ENCODE measurements at places on chromosomes 12 and 14.

- no peak for DNase-seq
Observed at GRCh38 chr12:89960607-89961394, 252.2 kb upstream of the ATP2B1 start.

DNA sequence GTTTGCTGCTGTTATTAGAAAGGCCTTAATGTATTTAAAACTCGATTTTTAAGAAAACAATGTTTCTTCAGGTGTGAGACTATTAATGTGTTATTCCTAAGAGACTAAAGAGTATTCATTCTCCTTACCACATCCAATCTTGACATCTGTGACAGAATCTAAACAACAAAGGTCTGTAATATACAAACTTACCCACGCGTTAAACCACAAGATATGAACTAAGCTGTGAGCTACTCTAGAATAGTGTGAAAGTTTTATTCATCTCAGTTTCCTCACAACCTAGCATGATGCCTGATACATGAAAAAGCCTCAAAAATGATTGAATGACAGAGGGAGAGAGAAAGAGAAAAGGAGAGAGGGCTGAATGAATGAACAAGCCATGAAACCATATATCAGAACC, 117.3 kb upstream of the COCH start:
- no peak for DNase-seq

DNA sequence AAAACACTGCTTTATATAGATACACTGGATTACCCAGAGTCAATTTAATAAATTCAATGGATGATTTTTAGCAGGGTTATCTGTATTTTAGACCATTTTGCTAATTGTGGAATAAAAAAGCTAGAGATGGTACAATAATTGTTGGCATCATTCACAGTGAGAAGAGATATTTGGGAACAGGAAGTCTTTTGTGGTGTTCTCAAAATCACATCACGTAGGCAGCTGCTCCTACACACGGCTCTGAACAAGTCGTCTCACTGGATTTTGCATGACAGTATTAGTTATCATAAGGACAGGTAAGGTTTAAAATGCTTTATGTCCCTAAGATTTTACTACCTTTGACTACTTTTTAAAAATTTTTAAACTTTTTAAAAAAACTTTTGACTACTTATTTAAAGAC, 52.0 kb downstream of the PAPLN start:
- DNase-seq: no peak

GRCh38 chr14:100105357-100106169, 40.3 kb downstream of the EVL start:
- DNase-seq: no peak

- peak; percentile 93 for DNase-seq
Observed at GRCh38 chr12:122318607-122319605, 52.6 kb upstream of the VPS33A start.

GRCh38 chr14:91258011-91258618, 13.6 kb upstream of the GPR68 start:
- peak; percentile 73 for DNase-seq

GRCh38 chr14:101475456-101476257, 85.6 kb upstream of the DIO3 start:
- DNase-seq: peak; percentile 75

DNA sequence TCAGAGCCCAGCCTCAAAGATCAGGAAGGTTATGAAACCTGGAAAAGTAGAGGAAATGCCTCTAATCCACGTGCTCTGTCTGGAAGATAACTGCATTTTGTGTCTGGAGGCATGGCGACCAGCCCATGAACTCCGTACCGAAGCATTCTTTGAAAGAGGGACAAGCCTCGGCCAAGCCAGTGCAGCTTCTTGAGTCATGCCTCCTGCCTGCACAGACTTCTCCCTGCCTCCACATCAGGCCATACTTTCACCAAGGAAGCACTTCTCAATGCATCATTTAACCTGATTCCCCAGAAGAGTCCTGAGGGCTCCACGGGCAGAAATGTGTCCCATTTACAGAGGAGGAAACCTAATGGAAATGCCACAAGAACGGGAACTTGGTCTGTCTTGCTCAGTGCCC, 3.4 kb downstream of the ACTN1 start:
- no peak for DNase-seq

DNA sequence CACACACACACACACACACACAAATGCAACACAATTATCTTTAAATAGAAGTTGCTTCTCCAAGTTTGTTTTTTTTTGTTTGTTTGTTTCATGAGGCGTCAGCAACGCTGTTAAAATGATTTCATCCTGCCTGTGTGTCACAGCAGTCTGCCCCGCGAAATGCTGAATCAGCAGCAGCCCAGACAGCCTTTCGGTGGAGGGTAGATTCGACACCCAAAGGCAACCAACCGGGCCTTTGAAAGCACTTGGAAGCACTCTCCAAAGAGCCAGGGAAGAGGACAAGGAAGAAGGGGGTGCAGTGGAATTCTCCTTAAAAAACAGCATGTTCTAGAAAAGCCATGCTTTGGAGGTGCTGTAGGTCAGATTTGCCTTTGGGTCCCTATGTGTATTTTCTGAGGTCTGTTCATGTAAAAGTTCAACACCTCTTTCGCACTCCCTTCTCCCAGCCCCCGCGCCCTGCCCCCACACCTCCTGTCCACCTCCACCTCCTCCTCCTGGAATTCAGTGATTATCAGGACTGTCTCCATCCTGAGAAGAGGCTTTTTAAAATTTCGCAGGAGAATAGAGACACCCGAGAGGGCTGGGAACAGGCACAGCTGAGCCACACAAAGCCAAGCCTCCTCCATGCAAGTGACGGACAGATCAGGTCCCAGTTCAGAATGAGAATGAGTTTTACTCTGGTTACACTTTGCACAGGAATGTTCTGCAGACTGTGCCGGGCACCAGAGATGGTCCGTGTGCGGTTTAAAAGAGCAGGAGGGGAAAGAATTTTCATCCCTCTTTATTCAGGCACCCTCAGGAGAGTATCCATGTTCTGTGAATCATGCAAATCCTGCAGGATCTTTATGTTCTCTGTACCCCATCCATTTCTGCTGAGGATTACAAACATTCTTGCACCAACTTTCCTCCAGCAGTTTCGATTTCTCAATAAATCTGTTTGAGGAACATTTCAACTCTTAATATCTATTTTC, 177.9 kb downstream of the ETV6 start:
- DNase-seq: no peak

DNA sequence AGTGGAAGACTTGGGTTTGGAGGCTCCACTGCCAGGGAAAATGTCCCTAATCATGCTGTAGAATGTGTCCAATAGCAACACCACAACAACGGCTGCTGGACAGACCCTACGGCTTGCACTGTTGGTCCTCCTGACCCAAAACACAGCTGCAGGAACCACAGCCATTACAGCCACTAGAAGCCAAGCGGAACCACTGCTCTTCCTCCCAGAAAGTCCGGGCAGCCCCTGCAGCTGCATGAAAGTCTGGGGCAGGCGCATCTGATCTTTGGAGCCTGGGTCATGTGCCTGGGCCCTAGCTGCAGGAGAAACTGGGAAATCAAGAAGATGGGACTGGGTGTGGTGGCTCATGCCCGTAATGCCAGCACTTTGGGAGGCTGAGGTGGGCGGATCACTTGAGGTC, 124.7 kb upstream of the METAP2 start:
- DNase-seq: no peak

DNA sequence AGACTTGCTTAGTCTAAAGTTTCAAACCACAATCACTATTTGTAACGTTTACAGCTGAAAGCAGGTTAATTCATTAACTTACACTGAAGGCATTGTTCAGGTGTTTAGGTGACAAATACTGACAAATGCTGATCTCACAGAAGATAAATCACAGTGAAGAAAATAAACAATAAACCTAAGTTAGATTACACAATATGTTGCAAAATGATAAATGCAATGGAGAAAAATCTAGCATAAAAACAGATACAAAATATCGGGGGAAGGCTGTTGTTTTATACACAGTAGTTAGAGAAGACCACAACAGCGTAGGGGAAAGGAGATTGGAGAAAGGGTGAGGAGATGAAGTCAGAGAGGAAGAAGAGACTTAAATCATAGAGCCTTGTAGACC, 3.0 kb downstream of the SCAF11 start:
- DNase-seq: no peak

- no peak for DNase-seq
Observed at GRCh38 chr12:122489038-122489437, 11.7 kb downstream of the ZCCHC8 start.

- no peak for DNase-seq
Observed at GRCh38 chr12:88383405-88383804, 196.9 kb downstream of the KITLG start.

DNA sequence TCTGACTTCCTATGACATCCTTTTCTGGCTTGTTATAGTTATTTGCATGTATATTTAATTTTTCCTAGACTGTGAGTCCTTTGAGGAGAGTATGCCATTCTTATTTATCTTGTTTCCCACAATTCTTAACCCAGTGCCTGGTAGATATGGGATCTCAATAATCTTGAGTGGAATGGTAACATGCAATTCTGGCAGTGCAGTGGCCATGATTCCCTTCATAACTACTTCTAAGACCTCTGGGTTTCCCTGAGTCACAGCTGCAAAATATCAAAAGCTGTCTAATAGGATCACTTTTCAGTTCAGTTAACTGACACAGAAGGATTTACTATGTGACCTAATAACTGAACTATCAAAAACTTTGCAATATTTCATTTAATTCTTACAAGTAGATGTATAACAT, 135.0 kb downstream of the ADAMTS20 start:
- DNase-seq: no peak

GRCh38 chr12:93667672-93668071, 9.5 kb upstream of the CRADD start:
- no peak for DNase-seq

DNA sequence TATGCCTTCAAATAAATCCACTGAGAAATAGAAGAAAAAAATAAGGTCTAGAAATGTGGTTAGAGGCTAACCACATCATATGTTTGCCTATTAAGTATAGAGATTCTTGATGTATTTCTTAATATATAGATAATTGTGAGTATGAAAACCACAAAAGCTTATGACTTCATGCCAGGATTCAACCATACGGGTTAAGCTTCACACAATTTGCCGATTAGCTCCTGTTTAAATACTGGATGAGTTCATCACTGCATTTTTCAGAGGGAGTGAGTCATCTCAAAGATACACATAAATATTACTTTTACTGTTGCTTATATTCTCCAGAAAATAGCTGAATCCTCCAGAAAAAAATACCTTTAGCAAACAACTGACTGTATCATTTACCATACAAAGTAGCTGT, 79.6 kb downstream of the RPL10L start:
- DNase-seq: no peak

DNA sequence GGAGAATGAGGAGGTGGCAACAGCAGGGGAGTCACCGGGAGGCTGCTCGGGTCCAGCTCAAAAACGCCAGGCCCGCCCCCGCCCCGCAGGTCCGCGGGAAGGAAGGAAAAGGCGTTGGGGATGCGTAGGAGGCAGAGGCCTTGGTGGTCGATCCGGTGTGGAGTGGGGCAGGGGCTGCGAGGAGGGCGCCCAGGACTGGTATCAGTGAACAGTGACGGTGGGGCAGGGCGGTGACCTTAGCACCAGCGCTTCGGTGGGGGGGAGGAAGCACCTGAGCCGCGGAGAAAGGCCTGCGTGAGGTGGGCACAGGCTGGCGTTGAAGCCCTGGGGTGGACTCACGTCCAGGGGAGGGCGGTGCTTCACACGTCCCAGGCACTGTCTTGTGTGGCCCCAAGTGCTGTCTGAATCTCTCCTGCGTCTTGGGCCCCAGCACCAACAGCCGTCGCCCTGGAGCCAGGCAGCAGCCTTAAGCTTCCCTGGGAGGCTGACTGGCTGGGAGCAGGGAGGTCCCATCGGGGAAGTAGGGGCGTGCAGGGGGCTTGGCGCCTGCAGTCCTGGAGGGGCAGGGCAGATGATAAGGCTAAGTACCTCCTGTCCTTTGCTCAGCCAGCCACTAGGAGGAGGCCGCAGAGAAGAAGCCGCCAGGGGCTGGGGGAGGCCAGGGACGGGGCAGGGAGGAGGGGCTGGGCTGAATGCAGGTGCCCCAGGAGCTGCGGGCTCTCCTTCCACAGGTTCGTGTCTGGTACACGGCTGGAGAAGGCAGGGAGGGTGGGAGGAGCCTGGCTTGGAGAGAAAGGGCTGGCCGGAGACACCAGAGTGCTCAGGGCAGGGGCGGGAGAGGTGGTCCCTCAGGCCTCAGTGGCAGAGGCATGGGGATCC, 26.5 kb downstream of the ZBTB42 start:
- no peak for DNase-seq

GRCh38 chr14:23434488-23435222, 805 bp downstream of the MYH7 start:
- no peak for DNase-seq

GRCh38 chr14:71168564-71169427, 261.5 kb downstream of the PCNX1 start:
- DNase-seq: no peak

GRCh38 chr12:10543499-10543898, 37.8 kb downstream of the EIF2S3B start:
- DNase-seq: no peak
